ENCODE measurements at places on chromosomes 1 and 21. TPM values are rescaled to one million over a fixed set of nuclear protein-coding genes. Genes with fewer than 3 reads are reported as not detected.

DNA sequence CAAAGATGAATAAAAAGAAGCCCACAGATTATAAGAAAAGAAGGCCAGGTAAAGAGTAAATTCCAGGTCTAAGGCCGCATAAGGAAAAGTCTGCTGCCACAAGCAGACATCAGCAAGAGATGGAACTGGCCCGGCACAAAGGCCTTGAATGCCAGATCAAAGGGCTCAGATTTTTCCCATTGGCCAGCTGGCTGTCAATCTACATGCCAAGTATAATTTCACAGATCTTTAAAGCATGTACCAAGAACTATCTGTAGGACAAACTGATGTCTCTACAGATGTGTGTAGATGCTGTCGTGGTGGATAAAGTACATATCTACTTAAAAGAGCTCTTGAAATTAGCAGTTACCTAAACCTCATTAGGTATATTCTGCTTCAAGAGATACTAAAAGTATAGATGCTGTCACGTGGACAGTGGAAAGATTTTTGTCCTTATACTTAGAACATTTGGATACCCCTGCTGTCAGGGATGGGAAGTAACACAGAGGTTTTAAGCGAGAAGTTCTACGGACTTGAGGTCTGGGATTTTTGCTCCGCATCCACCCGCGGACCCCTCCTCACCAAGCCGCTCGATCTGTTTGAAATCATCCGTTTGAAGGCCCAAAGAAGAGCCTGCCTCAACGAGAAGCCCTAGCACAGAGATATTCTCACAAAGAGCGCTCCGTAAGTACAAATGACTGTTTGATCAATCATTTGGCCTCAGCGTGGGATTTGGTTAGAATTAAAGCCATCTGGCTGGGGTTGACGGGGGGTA, 10.1 kb downstream of the GLIS1 start:
- no peak for DNase-seq

GRCh38 chr1:20271498-20272400, 18.9 kb upstream of the VWA5B1 start:
- peak; percentile 66 for DNase-seq

DNA sequence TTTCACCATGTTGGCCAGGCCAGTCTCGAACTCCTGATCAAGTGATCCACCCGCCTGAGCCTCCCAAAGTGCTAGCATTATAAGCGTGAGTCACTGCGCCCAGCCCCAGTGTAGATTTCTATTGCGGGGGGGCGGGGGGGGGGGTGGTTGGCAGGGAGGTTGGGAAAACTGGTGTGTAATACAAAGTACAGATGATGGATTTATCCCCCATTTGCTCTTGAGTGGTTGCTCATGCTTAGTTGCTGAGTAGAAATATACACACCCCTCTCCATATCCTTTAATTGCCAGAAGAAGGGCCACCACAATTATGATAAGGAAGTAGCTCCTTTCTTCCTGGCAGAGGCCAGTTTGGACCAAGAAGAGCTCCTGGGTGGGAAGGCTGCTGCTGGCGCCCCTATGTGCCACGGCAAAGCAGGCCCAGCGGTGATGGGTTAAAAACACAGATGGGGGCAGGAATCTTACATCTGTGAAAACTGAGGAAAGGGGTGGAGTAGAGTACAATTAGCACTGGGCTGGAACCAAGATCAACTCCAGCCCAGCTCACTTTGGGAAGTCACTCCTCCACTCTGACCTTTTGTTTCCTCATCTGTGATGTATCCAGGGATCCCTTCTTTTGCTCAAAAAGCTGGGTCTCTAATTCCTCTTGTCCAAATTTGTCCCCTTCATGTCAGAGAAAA, 55.2 kb downstream of the MRPL37 start:
- no peak for DNase-seq

- no peak for DNase-seq
Observed at GRCh38 chr1:205124726-205125125, 2.9 kb upstream of the RBBP5 start.

DNA sequence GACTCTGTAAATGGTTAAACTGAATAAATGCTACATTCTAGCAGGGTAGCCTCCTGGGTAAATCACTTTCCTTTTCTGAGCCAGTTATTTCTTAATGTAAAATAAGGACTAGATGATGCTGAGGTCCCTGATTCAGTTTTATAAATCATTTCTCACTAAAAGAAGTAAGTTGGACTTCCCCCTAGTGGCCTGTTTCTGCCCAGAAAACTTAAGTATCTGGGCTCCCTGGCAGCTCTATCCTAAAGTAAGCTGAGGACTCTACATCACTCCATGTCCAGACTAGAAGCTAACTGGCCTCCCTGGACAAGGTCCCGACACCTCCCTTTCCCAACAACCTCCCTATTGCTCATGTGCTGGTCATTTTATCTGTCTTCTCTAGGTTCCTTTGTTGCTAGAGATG, 3.0 kb downstream of the GPN2 start:
- DNase-seq, result peak; percentile 35

DNA sequence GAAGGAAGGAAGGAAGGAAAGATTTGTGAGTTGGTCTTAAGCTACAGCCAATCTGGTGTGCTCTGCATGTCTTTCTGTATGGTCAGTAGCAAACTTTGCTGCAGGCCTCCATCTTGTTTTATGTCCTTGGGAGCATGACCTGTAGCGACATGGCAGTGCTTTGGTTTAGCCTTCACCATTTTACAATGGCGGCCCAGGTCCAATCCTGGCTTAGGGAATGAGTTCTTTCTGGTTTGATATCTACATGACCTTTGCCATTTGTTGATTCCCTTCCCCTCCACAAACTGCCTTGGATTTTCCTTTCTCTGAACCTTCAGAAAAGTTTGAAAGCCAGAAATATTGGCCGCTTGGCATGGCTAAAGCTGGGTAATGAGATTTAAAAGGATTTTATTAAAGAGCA, 30.5 kb upstream of the TSPEAR start:
- DNase-seq, result no peak

DNA sequence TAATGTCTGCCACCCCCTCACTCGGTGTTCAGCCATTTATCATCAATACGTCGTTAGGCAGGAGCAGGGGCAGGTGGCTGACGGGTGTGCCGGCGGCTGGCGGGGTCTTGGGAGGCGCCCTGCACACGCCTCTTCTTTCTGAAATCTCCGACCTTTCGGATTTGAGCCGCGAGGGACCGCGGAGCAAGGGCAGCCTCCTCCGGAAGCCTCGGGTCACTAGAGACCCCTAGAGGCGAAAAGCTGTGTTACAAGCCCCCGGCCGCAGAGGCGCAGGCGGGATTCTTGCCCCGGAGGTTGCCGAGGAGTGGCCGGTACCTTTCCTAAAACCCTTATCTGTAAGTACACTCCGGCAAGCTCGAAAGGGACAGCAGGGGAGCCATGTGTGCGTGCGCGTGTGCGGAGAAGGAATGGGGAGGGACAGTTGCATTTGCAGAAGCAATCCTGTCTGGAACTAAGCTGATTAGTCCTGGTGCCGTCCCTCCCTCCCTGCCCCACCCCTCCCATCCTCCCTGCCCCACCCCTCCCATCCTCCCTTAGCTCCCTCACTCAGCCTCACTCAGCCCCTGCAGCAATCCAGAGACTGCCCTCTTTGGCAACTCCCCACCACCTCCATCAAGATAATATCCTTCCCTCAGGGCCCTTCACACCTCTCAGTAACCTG, 11.0 kb downstream of the BRINP2 start:
- peak; percentile 76 for DNase-seq

DNA sequence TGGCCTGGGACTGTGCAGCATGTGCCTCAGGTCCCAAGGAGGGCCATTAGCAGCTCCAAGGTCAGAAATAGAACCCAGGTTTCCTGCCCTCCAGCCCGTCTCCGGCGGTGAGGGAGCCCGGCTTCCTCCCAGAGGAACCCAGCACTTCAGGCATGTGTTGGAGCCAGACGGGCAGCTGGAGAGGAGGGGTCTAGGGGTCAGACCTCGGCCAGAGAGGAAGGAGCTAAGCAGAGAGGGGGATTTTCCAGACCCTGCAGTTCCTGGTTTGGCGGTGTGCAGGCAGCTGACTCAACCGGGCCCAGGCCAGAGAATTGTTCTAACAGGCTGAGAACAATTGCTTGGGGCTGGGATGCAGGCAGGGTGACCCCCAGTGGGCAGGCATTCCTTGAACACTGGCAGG, 37.1 kb downstream of the HSPG2 start:
- no peak for DNase-seq

DNA sequence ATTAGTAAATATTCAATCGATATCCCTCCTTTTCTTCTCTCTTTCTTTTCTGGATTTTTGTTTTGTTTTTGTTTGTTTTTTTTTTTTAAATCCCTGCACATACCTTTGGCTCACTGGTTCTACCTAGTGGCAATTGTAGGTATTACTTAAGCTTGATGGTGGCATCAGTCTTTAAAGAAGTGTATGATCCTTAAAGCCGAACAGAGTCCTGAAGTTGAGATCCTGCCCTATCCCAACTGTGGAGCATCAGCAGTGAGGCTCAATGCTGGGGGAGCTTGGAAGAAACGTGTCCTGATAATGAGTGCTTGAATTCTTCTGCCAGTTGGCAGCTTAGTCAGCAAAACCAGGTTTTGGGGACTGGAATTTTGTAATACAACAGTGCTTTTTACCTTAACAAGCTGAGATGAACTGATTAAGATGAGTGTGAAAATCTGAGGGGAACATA, 60.8 kb downstream of the FASLG start:
- DNase-seq, result no peak

GRCh38 chr1:203858975-203859374, 2.4 kb upstream of the SNRPE start:
- DNase-seq, result no peak

GRCh38 chr1:12598974-12599373, 19.0 kb downstream of the DHRS3 start:
- DNase-seq, result no peak

- no peak for DNase-seq
Observed at GRCh38 chr1:200683298-200683697, 13.6 kb upstream of the DDX59 start.

GRCh38 chr1:5970610-5971273, 21.5 kb downstream of the NPHP4 start:
- no peak for DNase-seq

GRCh38 chr1:206537141-206537540, 29.8 kb downstream of the RASSF5 start:
- no peak for DNase-seq

DNA sequence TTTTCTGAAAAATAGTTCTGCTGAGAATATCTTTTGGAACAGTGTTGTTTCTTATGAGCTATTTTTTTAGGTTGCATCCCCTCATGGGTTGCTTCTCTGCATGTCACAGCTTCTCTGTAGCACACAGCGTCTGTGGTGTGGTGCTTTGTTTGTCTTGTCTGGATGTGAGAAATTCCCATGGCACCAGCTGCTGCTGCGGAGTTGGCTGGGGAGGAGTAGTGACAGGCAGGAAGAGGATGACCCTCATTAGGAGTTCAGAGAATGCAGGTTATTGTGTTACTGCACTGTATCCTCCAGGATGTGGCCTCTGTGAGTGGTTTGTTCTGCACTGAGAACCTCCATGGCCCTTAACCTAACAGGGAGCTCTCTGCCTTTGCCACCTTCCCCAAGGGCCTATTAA, 64.8 kb downstream of the TSEN15 start:
- DNase-seq, result no peak

GRCh38 chr21:36097427-36098181, 27.8 kb downstream of the CBR1 start:
- no peak for DNase-seq

DNA sequence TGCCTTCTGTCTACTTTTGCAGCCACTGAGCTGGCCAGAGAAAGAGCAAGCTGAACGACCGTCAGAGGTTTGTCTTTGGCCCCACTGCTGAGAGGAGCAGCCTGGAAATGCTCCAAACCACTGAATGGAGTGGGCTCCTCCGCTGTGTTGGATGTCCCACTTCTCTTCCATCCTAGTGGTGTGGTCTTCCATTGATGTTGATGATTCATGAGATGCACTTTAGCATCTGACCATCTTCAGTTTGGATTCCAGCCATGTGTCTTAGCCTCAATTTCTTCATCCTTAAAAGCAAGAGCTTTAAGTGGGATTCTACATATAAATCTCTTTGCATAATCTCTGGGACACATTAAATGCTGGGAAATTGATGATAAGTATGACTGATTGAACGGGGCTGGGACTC, 276.9 kb downstream of the SIPA1L2 start:
- no peak for DNase-seq

DNA sequence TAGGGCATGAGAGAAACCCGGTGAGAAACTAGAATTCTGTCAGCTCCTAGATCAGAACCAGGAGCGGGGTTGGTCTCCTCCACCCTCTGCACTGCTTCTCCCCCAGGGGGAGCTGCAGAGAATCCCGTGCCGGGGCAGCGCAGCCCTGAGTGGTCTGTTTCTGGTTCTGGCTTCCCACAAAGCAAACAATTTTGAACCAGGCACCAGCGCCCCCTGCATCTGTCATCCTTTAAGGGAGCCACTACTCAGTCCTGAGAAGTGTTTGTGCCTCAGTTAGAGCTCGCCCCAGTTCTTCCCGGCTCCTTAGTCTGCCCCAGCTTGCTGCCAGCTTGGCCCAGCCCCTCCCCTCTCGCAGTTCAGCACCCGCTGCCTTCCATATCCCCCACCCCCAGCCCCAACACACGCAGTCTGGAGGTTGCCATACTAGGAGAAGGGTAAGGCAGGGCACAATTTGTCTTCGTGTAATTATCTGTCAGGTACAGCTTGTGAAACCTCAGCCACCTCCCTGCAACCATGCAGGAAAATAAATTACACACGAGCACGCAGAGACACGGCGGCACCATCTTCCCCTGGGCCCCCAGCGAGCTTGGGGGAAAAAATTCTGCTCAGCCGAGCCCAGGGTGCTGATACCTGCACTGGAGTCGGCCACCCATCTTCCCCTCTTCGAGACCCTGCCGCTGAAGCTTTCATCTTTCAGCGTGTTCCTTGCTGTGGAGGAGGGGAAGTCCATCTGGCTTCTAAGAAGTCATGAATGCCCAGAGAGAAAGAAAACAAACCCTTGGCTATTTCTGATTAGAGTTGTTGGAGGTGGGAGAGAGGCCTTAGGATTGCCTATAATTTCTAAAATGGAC, 62.6 kb upstream of the CD1D start:
- DNase-seq, result peak; percentile 53

- DNase-seq, result no peak
Observed at GRCh38 chr1:232598133-232598532, 31.8 kb downstream of the SIPA1L2 start.

DNA sequence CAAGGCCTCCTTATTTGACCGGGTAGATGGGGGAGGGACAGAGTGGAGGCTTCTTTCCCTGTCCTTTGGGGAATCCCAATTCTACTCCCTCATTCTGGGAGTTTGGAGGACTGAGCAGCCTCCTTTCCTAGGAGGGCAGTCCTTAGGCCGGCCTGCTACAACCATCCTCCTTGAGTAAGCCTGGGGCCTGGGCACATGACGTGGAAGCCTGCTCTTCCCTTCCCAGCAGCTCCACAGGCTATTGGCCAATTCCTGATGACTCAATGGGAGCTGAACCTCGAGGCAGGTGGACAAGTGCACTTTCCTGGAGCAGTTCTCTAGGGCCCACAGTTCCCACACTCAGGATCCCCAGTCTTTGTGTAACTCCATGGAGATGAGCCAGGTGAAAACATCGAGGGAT, 3.1 kb downstream of the KCNA10 start:
- DNase-seq, result no peak

GRCh38 chr1:115400891-115401290, 62.8 kb upstream of the NGF start:
- no peak for DNase-seq

CCDC24 gene
- total RNA-seq, result 28.8 TPM

KDM5B gene
- total RNA-seq, result 307 TPM

OVAAL gene
- not detected for total RNA-seq

TMEM82 gene
- not detected for total RNA-seq

SLC35F3 gene
- 0.43 TPM for total RNA-seq

RBP7 gene
- 6.5 TPM for total RNA-seq

Data from testis (tissue), 5 donors.